Motor neuron (in vitro differentiated cells): ENCODE measurements at places on chromosomes 1 and 21. TPM values are rescaled to one million over a fixed set of nuclear protein-coding genes. Genes with fewer than 3 reads are reported as not detected.

DNA sequence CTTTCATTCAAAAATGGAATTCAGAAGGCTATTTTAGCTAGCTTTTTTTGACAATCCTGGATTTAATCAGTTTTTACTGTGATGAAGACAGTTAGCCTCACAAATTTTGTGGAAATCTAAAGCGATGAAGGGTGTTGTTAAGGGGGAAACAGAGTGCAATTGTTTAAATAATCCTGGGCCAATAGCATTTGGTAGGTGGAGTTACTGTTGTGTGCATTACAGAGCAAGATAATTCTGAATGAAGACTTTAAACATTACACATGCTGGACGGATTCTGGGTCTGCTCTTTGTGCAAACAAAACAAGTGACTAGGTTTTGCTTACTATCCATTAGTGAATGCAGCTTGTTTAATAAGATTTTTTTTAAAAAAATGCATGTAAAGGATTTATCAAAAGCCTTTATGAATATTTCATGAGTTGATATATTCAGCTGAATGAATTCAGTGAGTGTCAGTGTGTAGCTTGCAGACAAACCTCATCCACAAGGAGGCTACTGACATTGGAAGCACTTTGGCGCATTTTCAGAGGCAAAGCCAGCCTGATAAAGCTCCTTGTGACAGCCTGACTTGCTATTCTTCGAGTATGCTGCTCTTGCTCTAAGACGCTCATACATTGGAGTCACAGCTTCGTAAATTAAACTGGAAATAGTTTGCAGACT is 199.6 kb downstream of the PDE4B start:
- peak; percentile 92 for ATAC-seq

DNA sequence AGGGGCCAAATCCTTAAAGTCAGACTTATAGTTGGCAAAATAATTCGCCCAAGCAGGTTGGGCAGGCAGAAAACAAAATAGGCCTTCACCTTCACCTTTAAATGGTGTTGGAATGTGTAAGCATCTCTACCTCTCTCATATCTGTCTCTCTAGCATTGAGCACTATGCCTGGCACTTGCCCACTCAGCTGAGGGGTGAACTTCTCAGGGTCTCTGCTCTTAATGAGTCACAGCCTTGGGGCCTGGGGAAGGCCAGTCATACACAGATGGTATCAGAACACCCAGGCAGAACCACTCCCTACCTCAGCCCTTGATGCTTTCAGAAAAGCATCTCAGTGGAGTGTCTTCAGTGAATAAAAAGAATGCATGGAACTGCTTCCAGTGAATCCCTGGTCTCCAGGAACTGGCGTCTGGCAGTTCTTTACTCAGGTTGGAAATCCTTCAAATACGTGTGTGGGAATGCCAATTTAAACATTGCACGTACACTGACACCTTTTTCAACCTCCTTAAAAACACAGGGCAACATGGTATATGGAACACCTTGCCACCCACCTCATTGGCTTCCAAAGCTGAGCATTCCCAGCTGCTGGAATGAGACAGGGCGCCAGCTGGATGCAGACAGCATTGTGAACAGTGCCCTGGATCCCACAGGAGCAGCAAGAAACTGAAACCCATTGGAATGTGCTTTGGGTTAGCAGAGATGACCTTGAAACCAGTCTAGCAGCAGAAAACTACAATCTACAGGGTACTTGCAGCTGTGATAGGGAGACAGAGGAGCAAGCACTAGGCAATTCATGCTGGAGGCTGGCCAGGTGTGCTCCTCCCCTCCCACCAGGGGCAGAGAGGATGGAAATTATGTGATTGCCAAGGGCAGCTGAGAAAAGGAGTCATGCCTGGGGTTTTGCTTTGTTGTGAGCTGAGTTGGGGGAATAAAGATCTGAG is 30.0 kb downstream of the ZNF697 start:
- ATAC-seq = peak; percentile 13

DNA sequence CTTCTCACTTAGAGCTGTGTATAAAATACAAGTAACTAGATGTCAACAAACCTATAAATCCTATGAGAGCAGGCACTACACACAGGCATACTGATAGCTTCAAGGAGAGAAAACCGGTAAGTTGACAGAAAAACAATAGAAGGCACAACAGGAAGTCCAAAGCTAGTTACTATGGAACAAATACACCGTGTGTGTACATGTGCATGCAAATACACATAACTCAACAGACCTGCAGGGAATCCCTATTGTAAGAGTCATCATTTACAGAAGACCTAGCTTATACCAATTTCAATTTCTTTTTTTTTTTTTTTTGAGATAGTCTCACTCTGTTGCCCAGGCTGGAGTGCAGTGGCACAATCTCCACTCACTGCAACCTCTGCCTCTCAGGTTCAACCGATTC is 26.3 kb downstream of the JAK1 start:
- ATAC-seq = no peak

DNA sequence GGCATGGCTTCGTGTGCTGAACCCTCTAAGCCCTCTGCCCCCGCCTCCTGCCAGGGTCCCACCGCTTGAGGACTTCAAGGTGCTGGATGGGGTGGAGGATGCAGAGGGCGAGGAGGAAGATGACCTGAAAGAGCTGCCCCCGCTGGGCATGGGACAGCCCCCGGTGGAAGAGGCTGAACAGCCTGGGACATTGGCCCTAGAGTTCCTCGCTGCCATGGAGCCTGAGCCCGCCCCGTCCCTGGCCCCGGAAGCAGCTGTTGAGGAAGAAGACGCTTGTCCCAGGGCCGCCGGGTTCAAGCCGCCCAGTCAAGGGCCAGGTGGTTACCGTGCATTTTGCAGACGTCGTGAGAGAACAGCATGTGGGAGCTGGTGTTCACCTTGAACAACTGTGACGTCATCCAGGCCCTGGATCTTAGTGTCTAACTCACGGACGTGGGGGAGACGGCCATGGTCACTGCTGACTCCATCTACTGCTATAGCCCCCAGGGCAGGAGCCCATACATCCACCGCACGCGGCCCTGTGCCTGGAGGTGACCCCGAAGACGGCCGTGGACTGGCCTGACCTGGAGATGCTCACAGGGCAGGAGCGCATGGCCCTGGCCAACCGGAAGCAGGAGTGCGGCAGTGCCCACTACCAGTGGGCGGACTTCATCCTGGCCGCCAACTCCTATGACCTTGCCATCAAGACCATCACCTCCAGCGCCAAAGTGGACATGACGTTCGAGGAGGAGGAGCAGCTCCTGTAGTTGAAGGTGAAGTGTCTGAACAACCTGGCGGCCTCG is 90.1 kb downstream of the PPP1R12B start:
- ATAC-seq = peak; percentile 9

Gene ADAM30
- 0.15 TPM in 1 of 2 replicates, not detected in the other for total RNA-seq
